ENCODE measurements at places on chromosomes 7 and 10. TPM values are rescaled to one million over a fixed set of nuclear protein-coding genes. Genes with fewer than 3 reads are reported as not detected.

The TCAF2 gene
- total RNA-seq: 73.2 TPM

The LIPK gene
- total RNA-seq: not detected

- no peak for DNase-seq
These were observed 210.3 kb downstream of the GPAM start for GRCh38 chr10:111973306-111973705.

The ZNF365 gene
- total RNA-seq: not detected

DNA sequence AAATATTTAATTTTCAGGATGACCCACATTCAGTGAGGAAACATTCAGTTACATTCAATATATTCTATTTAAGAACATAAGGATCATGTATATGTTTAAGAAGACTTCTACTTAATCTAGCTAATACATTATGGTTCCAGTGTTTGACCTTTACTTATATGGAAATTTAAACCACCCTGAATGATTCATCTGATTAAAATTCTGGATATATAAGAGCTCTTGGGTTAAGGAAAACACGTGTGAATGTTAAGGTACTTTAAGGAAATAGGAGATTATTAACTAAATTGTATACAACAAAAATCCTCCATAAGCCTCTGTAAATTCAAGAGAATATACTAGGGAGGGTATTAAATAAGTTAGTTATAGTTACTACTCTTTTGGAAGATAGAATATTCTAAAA is 40.9 kb downstream of the HDAC9 start:
- DNase-seq: no peak

DNA sequence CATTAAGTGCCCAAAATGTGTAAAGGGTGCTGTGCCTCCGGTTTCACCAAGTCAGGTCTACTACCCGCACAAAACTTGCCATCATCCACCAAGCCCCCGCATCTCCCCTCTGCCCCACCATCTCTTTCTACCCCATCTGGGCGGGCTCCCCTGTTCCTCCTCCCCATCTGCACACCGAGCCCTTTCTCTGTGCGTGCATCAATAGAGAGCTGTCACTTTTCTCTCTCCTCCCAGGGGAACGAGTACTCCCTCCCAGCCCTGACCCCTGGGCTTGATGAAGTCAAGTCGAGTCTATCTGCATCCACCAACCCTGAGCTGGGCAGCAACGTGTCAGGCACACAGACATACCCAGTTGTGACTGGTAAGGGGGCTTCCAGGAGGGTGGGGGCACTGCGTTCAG is 63.5 kb downstream of the PAX2 start:
- DNase-seq: no peak

- DNase-seq: no peak
These were observed 91.3 kb downstream of the CHN2 start for GRCh38 chr7:29285861-29286260.

The MAT1A gene
- not detected for total RNA-seq

The MRLN gene
- not detected for total RNA-seq

GRCh38 chr7:28093623-28094232 is 86.9 kb downstream of the JAZF1 start:
- DNase-seq: peak; percentile 81

The CLDN4 gene
- 0.10 TPM for total RNA-seq

DNA sequence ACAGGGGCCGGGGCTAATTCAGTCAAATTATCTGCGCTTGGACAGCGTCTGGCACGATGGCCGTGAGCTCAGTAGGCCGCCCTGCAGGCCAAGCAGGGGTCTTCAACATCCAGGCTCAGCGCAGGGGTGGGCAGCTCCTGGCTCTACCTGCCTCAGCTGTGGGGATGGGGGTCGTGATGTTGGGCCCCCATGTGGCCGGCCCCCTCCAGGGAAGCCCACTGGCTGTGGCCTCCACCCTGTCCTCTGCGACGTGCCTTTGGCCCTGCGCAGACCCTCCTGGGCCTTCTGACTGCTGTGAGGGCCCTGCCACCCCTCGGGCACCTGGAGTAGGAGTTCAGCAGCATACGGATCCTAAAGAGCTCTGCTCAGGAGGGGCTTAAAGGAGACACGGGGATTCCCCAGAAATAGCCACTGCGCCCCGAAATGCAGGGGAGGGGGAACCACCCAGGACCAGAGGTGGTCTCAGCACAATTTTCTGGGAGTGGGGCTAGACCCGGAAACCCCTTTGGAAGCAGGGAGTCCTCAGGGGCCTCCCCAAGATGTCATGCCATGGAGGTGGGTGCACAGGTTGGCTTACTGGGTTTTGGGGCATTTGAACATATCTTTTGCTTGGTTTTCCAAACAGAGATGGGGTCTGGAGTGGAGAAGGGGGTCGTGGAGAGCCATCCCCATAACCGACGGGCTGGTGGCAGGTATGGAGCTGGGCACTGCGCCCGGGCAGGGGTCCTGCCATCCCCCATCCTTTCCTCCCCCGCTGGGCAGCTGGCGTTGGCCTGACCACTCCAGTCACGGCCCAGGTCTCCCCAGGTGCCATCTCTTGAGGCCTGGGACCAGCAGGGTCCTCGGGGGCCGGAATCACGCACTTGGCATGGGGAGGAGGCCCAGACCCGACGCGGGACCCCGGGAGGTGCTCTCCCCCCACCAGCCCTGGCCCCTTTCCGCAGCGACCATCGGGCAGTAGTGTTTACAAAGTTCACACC is 4.0 kb upstream of the ADAP1 start:
- DNase-seq: no peak

The RTKN2 gene
- 10.0 TPM for total RNA-seq

- no peak for DNase-seq
These were observed 35.9 kb downstream of the DENND2A start for GRCh38 chr7:140604760-140605159.

GRCh38 chr7:73974101-73974947 is 53.6 kb upstream of the ELN start:
- DNase-seq: peak; percentile 16

- no peak for DNase-seq
These were observed 4.1 kb downstream of the NUDT1 start for GRCh38 chr7:2245883-2246675.

DNA sequence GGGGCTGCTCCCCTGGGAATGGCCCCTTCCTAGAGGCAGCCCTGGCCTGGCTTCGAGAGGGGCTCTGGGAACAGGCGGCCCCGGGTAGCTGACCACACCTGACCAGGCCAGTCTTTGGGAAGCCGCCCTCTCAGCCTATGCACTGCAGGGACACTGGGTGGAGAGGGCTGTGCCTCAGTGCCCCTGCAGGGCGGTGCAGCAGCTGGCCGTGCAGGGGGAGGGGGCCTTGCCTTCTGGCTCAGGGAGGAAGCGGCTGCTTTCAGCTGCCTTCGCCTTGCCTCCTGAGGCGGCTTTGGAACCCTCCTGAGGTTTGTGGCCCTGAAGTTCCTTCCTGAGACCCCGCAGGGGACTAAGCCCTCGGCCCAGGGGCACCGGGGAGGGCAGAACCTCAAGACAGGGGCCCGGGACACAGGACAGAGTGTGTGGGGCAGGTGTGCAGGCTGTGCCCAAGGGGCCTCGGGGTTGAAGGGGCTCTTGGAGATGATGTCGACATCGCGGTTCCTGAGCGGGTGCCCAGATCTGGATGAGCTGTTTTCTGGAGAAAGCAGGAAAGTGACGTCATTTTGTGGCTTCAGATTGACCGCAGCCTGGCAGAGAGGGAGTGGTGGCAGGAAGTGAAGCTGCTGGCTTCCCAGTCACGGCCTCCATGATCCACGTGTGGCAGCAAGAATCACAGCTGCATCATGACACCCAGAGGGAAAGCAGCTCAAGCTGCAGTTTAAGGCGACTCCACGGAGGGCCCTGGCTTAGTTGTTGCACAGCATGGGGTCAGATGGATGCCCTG is 17.7 kb downstream of the ADAM8 start:
- peak; percentile 93 for DNase-seq

The SUN3 gene
- total RNA-seq: not detected

The SLC26A3 gene
- total RNA-seq: not detected

The EPO gene
- total RNA-seq: not detected

The PNLIPRP2 gene
- total RNA-seq: not detected

The MPP7 gene
- 24.4 TPM for total RNA-seq

- DNase-seq: no peak
These were observed 18.7 kb upstream of the NCAPG2 start for GRCh38 chr7:158723266-158723665.

DNA sequence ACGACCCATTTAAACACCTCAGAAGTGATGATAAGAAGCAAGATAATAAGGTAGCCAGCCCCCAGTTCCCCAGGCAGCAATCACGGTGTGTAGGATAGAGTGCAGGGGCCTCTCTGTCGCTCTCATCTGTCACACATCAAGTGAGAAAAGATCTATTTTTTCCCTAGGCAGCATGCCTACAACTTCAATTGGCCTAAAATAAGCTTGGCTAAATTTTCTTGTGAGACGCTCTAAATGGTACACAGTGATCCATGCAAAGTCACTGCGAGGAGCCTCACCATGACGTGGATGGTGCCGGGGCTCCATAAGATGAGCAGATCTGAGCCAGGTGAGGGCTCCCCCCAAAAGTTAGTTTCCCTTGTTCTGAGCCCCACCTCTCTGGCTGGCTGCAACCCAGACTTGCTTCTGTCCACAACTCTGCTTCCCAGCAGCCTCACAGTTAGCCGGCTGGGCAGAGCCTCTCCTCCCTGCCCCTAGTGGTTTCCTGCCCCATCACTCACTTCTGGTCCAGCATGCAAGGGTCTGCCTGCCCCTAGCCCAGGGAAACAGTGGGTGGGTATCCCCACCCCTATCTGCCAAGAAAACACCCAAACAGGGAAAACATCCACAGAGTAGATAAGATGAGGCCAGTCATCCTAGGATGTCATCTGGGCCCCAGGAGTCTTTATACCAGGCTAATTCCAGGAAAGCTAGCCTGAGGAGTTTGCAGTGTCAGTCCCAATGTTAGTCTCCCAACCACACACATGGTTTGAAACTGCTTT is 342.1 kb downstream of the GRID1 start:
- no peak for DNase-seq

- no peak for DNase-seq
These were observed 145.9 kb upstream of the WNT16 start for GRCh38 chr7:121182902-121183301.

DNA sequence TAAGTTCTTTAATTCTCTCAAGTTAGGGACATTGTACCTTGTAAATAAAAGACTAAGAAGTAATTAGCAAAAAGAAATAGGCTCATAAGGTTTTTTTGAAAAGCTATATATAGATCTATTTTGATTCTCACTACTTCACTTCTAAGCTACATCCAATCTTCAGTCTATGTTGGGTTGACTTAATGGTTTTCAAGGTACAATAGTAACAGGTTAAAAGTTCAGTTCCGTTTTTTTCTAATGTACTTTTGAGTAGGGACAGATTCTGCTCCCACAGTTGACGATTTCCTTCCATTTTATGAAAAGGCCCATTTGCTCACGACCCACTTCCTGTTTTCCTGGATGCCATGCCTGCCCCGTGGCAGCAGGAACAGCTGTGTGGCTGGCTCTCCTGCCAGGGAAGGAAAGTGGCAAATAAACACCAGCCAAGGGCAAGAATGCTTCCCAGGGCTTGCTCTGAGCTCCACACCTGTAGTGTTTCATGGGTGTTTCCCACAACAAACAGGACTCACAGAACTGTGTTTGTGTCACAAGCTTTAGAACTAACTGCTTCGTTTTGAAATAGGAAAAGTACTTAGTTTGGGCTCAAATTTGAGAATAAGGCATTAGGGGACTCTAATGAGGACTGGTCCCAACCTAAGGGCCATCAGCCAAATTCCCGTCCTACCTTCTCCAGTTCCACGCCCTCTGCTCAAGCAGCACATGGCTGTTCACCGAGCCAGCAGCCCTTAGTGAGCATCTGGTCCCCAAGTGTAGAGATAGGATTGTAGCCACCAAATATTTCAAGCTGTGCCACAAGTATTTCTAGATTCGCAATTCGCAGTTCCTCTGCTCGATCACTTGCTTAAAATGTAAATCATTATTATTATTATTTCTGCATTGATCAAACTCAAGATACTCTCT is 240.7 kb downstream of the COBL start:
- DNase-seq: no peak

- no peak for DNase-seq
These were observed 2.3 kb downstream of the ZC3HAV1L start for GRCh38 chr7:139033346-139034114.

DNA sequence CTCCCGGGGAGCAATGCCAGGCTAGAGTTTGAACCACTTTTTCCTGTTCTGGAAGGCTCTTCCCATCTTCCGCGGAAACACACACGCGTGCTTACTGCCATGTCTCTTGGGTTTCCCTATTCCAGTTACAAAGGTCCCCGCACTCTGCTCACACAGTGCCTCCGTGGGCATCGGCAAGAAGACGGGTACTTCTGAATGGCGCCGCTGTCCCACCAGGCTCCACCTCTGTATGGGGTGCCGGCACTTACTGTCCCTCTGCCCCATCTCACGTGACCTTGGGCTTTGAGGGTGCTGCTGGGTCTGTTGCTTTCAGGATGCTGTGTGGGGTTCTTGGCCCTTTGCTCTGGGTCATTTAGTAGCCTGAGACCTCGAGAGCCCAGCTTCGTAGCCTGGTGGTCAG is 170.7 kb upstream of the SH2B2 start:
- DNase-seq: no peak

DNA sequence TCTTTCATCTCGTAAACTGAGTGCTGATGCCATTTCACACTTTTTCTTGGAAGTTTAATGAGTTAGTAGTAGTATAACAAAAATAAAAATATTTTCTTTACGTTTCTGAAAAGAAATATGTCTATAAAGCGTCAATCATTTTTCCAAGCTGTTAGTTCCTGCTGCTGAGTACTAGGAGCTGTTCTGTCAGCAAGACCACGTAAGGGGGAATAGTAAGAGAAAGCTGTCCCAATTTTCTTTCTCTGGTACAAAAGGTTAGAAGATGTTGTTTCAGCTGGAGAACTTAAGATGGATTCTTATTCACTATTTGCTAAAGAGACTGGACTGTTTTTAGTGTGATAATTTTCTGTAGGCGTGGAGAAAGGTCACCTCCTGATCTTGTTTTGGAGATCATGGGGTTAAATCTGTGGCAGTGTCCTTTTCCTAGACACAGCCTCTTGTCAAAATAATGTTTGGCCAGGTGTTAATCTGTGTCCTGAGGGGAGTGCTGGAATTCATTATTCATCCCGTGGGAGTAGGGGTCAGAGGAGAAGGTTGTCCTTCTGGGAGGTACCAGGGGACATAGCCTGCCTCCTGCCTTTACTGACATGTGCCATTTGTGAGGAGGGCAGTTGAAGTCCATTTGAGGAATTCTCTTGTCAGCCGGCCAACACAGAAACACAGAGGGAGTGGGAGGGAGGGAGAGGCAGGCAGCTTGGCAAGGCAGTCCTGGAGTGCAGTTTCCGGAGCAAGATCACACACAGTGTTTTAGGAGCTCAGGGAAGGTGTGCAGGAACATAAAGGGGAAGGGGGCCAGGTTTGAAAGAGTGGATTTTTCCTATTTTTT is 368.7 kb downstream of the AUTS2 start:
- no peak for DNase-seq

- no peak for DNase-seq
These were observed 152.3 kb upstream of the LANCL2 start for GRCh38 chr7:55212838-55213237.

GRCh38 chr10:111209692-111210091 is 132.9 kb downstream of the ADRA2A start:
- no peak for DNase-seq

Data from activated naive CD4-positive, alpha-beta T cell treated with anti-CD3 and anti-CD28 coated beads, Interleukin-2, amount 50 U/mL, for 72 hours (primary cell).